ENCODE measurements at places on chromosomes 6 and 20.
A peak's percentile ranks its signal among the peaks of the same experiment; 100 is the strongest.

DNA sequence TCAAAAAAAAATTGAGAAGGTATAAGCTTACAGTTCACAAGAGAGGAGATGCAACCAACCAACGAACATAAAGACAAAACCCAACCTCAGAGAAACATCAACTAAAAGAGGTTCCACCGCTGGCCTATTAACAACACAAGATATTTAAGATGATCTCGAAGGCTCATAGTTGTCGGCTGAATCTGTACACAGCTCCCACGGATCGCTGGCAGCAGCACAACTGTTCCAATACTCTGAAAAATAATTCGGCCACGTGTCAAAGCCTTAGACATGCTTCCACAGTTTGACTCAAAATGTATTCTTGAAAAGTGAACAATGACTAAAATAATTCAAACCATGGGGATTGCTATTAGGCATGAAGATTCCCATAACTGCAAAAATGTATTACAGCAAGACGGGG, 13.7 kb downstream of the EXOC2 start:
- DNase-seq: no peak

- DNase-seq: no peak
Observed at GRCh38 chr20:52529826-52530225, 338.2 kb upstream of the ZFP64 start.

GRCh38 chr20:32742322-32743236, 688 bp downstream of the COMMD7 start:
- peak; percentile 38 for DNase-seq

DNA sequence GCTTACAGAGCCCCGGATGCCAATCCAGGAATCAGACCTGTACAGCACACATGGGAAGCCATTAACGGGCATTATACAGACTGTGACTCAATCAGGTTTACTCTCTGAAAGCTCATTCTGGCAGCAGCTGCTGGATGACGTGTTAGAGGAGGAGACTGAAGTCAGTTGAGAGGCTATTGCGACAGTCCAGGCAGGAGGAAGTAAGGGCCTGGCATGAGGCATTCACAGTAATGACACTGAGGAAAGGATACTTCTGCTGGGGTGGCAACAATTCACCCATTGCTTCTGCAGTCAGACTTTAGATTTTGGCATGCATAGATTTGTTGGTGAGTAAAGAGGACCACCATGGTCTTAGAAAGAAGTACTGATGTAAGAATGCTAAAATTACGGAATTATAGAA, 151.0 kb upstream of the HEY2 start:
- no peak for DNase-seq

- DNase-seq: peak; percentile 84
Observed at GRCh38 chr6:168884646-168885086, 369.0 kb downstream of the THBS2 start.

DNA sequence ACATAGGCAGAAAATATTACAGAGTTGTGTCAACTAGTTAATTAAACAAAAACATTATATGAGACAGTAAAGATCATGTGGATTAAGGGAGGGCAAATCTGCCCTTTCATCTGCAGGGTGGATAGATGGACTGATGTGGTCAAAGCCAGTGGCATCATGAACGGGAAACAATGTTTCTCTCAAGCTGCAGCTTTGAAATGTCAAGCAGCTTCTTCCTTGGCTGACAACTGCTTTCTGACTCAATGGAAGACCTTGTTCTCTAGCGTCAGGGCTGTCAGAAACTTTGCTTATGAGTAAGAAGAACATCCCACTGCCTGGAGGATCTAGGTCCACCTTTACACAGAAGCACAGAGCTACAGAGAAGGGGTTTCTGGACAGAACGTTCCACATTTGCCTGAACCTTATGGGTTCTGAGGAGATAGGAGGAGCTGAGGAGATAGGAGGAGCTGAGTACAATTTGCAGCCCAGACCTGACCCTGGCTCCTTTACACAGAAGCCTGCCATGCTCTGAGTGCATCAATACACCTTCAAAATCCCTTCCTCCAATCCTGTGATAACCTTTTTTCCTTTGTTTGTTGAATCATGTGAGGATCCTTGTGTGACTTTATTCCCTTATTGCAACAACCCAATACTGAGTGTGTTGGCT, 6.1 kb downstream of the CST5 start:
- DNase-seq: no peak

Measured in activated CD4-positive, alpha-beta memory T cell treated with anti-CD3 and anti-CD28 coated beads for 36 hours (primary cell).